WTC11 (cell line): ENCODE measurements at places on chromosomes 1 and 21. TPM values are rescaled to one million over a fixed set of nuclear protein-coding genes. Genes with fewer than 3 reads are reported as not detected.

DNA sequence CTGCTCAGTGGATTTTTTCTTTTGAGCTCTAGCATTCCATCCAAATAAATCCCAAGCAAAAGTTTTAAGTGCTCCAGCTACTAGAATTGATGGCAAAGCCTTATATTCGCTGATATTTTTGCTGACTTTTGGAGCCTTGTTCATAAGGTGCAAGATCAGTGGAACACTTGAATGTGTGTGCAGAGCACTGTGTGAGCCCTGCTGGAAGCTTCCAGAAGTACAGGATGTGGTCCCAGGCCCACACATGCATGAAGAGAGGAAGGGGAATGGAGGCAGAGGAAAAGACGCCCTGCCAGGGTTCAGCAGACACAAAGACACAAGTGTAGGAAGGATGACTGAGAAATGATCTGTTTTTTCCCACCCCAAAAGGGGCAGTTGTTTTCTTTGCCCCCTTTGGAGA lies 169.4 kb downstream of the KCNJ6 start:
- H3K27ac ChIP-seq: no peak overlapping the region
- H3K4me3 ChIP-seq: no peak overlapping the region
- H3K4me1 ChIP-seq: no peaks in the 10 kb centered on the region
- no peaks in the 10 kb centered on the region for H3K36me3 ChIP-seq
- DNase-seq: no peak

- peaks cover 21% of the 10 kb centered on the region for H3K4me1 ChIP-seq
- H3K27ac ChIP-seq: no peak overlapping the region
- no peak overlapping the region for H3K4me3 ChIP-seq
- H3K36me3 ChIP-seq: no peaks in the 10 kb centered on the region
- no peaks in the 10 kb centered on the region for H3K27me3 ChIP-seq
- no peak for DNase-seq
Observed at GRCh38 chr1:235078480-235079381, 49.9 kb downstream of the TOMM20 start.

GRCh38 chr1:110003747-110004428 lies 19.3 kb downstream of the AHCYL1 start:
- peaks cover 61% of the 10 kb centered on the region for H3K4me1 ChIP-seq
- H3K36me3 ChIP-seq: peaks cover under 1% of the 10 kb centered on the region; the same call in 1 of the 2 replicates
- peak; percentile 38 for DNase-seq
- peak overlapping the region; percentile 43 for H3K4me3 ChIP-seq

The MAEL gene
- 0.25 to 0.26 TPM in 2 of 3 replicates, not detected in the other for total RNA-seq

GRCh38 chr1:164707868-164708331 lies 148.9 kb downstream of the PBX1 start:
- H3K4me1 ChIP-seq: peaks cover 74% of the 10 kb centered on the region
- H3K36me3 ChIP-seq: peaks cover 3% of the 10 kb centered on the region
- H3K4me3 ChIP-seq: no peak overlapping the region
- peak overlapping the region; percentile 22; the same call in 1 of the 2 replicates for H3K27ac ChIP-seq
- H3K27me3 ChIP-seq: no peaks in the 10 kb centered on the region
- DNase-seq: no peak

DNA sequence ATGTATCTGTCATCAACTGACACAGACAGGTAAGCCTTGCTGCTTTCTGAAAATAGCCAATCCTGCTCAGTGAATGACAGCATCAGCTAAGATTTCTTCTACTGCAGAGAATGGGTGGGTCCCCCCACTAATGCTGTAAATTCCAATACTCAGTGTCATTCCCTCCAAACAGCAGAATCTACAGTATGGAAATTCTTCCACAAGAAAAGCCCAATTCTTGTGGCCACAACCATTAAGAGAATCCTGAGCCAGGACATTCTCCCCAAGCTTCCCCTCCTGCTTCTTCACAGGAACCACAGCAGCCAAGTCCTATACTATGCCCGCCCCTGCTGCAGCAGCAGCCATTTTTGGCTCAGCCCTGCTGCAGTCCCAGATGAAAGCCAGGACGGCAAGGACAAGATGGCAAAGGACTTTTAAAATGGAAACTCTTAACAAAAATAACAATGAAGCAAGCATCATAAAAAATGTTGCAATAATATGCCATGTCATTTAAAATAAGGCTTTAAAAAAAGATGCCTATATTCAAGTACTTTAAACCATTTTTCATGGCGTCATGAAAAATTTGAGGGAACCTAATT lies 26.8 kb downstream of the EIF4G3 start:
- no peak overlapping the region for H3K4me3 ChIP-seq
- no peak for DNase-seq
- peak overlapping the region; percentile 55 for H3K27ac ChIP-seq
- peaks cover 17% of the 10 kb centered on the region for H3K36me3 ChIP-seq

DNA sequence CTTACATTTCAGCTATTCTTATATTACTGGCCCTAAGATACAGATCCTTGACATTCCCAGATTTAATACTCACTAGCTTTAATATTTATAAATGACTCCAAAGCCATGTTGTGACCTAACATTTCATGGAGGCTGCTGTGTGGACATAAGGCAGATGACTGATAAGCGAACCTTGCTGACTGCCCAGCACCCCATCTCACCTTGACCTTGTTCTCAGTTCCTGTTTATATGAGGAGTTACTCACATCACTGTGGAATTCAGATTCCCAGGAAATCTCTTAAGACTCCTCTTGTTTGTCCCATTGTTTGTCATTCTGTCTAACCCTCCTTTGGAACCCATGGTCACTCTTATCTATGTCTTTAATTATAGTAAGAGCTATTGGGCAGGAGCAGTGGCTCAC lies 21.9 kb downstream of the RAB3B start:
- peaks cover 29% of the 10 kb centered on the region for H3K36me3 ChIP-seq
- no peaks in the 10 kb centered on the region for H3K27me3 ChIP-seq
- H3K4me1 ChIP-seq: no peaks in the 10 kb centered on the region
- H3K27ac ChIP-seq: no peak overlapping the region
- H3K4me3 ChIP-seq: no peak overlapping the region

The ARHGAP29 gene
- 3.5 to 6.6 TPM (median 4.4 TPM) in 3 replicates for total RNA-seq

DNA sequence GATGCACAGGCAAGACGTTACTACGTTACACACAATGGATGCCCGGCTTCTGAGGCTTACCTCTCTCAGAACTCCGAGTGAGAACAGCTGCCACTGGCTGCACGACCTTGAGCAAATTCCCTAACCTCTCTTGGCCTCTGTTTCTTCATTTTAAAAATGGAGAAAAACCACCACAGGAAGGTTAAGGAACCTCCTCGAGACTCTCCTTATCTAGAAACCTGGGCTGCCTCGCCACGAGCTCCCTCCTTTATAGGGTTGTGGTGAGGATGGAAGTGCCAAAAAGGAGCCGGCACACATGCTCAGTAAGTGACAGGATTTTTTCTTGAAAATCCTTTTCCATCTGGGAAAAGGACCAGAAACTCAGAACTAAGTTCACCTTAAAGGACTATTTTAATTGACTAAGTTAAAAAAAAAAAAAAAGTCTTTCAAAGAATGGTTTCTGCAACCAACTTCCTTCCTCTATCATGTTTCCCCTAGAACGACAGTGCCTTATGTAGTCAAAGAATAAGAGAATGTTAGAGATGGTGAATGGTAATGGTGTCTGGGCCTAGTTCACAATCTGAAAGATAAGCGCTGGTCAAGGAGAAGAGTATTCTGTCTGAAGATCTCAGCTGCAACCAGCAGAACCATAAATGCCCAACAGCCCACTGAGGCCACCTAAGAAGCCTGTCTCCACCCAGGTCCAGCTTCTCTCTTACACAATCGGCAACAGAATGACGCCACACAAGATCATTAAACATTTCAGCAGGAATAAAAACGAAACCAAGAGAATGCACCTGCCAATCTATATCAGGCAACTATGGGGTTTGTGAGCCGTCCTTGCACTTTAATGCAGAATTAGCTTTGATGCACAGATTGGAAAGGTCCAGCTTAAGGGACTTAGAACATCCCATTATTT lies 64.9 kb downstream of the SLC45A1 start:
- H3K27ac ChIP-seq: peak overlapping the region; percentile 90
- DNase-seq: no peak
- H3K36me3 ChIP-seq: 0 out of 2 replicates have a peak, but pooled peaks cover 2% of the 10 kb centered on the region
- peaks cover 79% of the 10 kb centered on the region for H3K4me1 ChIP-seq
- H3K27me3 ChIP-seq: no peaks in the 10 kb centered on the region

DNA sequence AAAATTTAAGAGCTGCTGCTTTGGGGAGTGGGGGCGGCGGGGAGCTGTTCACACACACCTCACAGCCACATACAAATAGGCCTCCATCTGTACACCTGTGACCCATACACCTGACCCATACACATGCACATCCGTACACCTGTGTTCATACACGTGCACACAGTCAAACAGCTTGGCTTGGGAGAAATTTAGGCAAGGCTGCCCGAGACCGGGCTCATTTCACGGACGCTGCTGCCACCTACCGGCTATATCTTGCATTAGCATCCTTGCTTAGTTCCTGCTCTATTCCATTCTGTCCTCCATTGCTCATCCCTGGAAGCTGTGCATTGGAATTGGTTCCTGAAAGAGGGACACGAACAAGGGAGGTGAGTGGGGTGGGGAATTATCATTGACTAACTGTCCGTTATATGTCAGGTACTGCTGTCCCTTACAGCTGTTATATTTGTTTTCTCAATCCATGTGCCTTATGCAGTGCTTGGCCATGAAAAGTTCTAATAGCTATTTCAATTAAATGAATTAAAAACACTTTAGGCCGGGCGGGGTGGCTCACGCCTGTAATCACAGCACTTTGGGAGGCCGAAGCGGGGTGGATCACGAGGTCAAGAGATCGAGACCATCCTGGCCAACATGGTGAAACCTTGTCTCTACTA lies 37.1 kb upstream of the EPB41 start:
- H3K4me3 ChIP-seq: no peak overlapping the region
- H3K27me3 ChIP-seq: no peaks in the 10 kb centered on the region
- H3K4me1 ChIP-seq: peaks cover 6% of the 10 kb centered on the region
- no peaks in the 10 kb centered on the region for H3K36me3 ChIP-seq

The DYNLT5 gene
- total RNA-seq: 1.3 to 1.8 TPM (median 1.6 TPM) in 3 replicates

The LHX8 gene
- total RNA-seq: 0.25 to 0.39 TPM (median 0.37 TPM) in 3 replicates

DNA sequence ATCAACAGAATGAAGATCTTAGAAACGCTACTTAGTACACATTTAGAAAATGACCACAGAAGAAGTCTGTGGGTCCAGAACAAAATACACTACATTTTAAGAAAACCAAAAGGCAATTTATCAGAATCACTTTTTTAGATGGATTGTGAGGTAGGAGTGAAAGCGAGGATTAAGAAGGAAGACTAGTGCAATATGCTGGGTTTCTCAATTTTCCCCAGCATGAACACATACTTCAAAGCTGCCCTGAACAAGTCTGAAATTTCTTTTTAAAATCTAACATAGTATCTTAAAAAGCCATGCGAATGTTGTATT lies 200.5 kb downstream of the SLC45A1 start:
- peaks cover 40% of the 10 kb centered on the region for H3K4me1 ChIP-seq
- no peak overlapping the region for H3K4me3 ChIP-seq
- peak overlapping the region; percentile 90 for H3K27ac ChIP-seq
- no peaks in the 10 kb centered on the region for H3K27me3 ChIP-seq
- H3K36me3 ChIP-seq: peaks cover 11% of the 10 kb centered on the region
- no peak for DNase-seq

The LAPTM5 gene
- 1.3 to 1.5 TPM (median 1.3 TPM) in 3 replicates for total RNA-seq

DNA sequence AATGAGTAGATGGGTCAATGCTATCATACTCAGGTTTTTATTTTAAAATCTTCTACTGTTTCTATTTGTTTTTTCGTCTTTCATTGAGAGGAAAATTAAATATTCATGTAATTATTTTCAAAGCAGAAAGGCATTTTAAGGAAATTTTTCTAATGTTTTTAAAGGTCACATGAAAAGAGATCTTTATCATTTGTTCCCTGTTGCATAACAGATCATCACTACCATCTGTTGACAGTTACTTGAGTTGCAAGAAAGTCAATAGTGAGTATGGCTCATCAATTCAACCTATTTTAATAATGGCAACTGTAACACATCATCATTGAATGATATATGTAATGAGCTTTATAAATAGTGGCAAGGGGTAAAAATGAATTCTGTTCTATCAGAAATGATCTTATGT lies 369.7 kb downstream of the DPYD start:
- H3K36me3 ChIP-seq: no peaks in the 10 kb centered on the region
- no peaks in the 10 kb centered on the region for H3K27me3 ChIP-seq
- no peak overlapping the region for H3K4me3 ChIP-seq
- no peak for DNase-seq
- H3K27ac ChIP-seq: no peak overlapping the region
- no peaks in the 10 kb centered on the region for H3K4me1 ChIP-seq

The SPATA21 gene
- total RNA-seq: 0.07 to 0.41 TPM in 2 of 3 replicates, not detected in the other

- H3K36me3 ChIP-seq: no peaks in the 10 kb centered on the region
- no peak overlapping the region for H3K27ac ChIP-seq
- DNase-seq: no peak
- no peak overlapping the region for H3K4me3 ChIP-seq
- no peaks in the 10 kb centered on the region for H3K27me3 ChIP-seq
- peaks cover 5% of the 10 kb centered on the region; the same call in 1 of the 2 replicates for H3K4me1 ChIP-seq
Observed at GRCh38 chr1:190101756-190102155, 375.9 kb downstream of the BRINP3 start.

The MYOG gene
- not detected in 3 replicates for total RNA-seq

GRCh38 chr1:96234299-96234698 lies 487.3 kb upstream of the PTBP2 start:
- H3K4me1 ChIP-seq: peaks cover 7% of the 10 kb centered on the region
- no peaks in the 10 kb centered on the region for H3K27me3 ChIP-seq
- DNase-seq: no peak
- no peak overlapping the region for H3K27ac ChIP-seq
- H3K36me3 ChIP-seq: no peaks in the 10 kb centered on the region

The IFI44 gene
- total RNA-seq: 0.15 TPM in 1 of 3 replicates, not detected in the others

DNA sequence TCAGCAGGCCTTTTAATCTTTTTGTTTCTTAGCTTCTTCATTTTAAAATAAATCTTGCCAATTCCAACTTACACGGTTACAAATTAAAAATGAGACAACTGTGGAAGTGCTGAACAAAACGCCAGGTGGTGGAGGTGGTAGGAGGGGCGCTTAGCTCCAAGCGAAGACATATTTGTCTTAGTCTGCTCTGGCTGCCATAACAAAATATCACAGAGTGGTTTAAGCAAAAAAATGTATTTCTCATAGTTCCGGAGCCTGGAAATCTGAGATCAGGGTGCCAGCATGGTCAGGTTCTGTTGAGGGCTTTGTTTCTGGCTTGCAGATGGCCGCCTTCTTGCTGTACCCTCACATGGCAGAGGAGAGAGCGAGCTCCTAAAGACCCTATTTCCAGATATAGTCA lies 14.9 kb downstream of the IER5 start:
- DNase-seq: no peak
- peaks cover 86% of the 10 kb centered on the region for H3K4me1 ChIP-seq
- H3K27me3 ChIP-seq: peaks cover 80% of the 10 kb centered on the region
- peak overlapping the region; percentile 85 for H3K4me3 ChIP-seq

The TMEM61 gene
- total RNA-seq: 0.41 to 0.74 TPM (median 0.44 TPM) in 3 replicates
